ENCODE measurements at places on chromosomes 5 and 9.

DNA sequence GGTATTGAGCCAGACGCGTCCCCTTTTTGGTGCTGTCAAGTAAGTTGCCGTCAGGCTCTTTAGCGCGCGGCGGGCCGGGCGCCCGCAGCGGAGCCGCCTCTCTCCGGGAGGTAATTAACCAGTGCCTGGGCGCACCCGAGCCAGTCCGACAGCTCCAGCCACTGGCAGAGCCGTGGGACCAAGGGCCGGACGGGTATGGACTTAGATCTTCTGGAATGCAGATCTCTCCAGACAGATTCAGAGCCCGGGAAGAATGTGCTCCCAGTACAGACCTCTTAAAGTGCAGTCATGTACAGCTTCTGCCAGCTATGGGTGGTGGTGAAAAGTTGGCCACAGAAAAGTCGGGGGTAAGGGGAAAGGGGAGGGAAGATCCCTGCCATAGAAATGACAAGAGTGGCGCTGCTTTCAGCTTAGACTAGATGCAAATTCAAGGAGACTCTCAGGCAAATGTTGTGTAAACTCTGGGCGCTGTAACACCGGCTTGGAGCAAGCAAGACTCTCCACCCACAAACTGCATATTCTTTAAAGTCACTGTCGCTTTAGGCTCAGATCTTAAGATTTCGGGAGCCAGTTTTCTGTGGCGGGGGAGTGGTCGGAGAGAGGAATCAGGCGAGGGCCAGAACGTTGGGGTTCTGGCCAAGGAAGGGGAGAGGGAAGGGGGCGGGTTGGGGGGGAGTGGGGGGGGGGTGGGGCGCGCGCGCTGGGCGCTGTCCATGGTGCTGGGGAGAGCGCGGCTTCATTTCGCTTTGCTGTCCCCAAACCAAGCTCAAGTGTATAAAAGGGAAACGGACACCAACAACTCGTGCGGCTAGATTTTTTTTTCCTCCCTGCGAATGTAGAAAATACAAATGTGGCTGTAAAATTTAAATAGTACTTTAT lies 29.2 kb downstream of the NR2F1 start:
- DNase-seq, result peak; percentile 57

- DNase-seq, result no peak
Observed at GRCh38 chr5:15431923-15432322, 68.1 kb upstream of the FBXL7 start.

GRCh38 chr5:139670369-139671095 lies 22.4 kb downstream of the CXXC5 start:
- DNase-seq, result no peak

GRCh38 chr9:125494653-125494915 lies 212.4 kb downstream of the MAPKAP1 start:
- DNase-seq, result peak; percentile 60

GRCh38 chr5:97107318-97107717 lies 35.1 kb downstream of the LIX1 start:
- no peak for DNase-seq

GRCh38 chr5:79229357-79230174 lies 6.4 kb upstream of the JMY start:
- DNase-seq, result peak; percentile 88

- no peak for DNase-seq
Observed at GRCh38 chr9:113712053-113712452, 164.1 kb upstream of the ZNF618 start.

DNA sequence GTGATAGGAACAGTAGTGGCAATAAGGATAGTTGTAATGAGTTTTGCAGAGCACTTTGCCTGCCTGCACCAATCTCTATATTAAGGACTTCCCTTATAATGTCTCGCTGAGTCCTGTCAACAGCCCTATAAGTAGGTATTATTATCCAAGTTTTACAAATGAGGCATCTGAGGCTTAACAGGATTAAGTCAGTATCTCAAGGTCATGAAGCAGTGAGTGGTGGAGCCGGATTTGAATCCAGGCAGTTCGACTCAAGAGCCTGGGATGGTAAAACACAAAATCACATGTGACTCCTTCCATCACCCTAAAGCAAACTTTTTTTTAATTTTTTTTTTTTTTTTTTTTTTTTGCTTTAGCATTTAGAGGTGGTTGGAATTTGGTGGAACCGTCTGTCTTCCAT lies 59.0 kb upstream of the RARS1 start:
- no peak for DNase-seq

GRCh38 chr5:108941746-108942145 lies 194.0 kb downstream of the FER start:
- no peak for DNase-seq

GRCh38 chr9:79985772-79986171 lies 414.0 kb downstream of the TLE4 start:
- DNase-seq, result no peak

- DNase-seq, result no peak
Observed at GRCh38 chr9:84343111-84343521, 2.6 kb upstream of the SLC28A3 start.

GRCh38 chr9:3865141-3865772 lies 339.5 kb upstream of the RFX3 start:
- peak; percentile 79 for DNase-seq

DNA sequence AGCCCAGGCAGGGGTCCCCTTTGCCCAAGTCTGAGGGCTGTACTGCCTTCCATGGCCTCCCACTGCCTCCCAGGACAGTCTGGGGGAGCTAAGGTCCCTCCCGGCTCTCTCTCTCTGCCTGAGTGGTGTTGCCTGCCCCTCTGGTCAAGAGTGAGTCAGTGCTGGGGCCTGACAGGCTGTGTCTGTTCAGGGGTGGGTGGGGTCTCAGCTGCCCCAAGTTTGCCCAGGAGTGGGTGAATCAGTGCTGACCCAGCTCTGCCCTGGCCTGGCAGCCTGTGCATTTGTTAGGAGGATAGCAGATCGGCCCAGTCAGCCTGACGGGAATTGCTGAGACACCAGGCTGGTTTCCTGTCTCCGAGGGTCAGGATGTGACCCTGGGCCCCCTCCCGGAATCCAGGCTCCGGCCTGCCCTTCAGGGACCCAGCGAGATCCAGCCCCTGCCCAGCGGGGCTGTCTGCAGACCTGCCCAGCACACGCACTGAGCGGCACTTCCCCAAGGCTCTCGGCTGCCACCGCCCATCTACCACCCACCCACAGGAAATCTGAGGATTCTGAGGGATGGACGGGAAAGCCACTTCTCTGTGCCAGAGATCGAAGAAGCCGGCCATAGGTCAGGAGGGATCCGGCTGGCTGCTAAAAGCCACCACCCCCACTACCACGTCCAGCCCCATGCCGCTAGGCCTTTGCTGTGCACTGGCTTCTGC lies 15.9 kb downstream of the ENG start:
- peak; percentile 100 for DNase-seq

DNA sequence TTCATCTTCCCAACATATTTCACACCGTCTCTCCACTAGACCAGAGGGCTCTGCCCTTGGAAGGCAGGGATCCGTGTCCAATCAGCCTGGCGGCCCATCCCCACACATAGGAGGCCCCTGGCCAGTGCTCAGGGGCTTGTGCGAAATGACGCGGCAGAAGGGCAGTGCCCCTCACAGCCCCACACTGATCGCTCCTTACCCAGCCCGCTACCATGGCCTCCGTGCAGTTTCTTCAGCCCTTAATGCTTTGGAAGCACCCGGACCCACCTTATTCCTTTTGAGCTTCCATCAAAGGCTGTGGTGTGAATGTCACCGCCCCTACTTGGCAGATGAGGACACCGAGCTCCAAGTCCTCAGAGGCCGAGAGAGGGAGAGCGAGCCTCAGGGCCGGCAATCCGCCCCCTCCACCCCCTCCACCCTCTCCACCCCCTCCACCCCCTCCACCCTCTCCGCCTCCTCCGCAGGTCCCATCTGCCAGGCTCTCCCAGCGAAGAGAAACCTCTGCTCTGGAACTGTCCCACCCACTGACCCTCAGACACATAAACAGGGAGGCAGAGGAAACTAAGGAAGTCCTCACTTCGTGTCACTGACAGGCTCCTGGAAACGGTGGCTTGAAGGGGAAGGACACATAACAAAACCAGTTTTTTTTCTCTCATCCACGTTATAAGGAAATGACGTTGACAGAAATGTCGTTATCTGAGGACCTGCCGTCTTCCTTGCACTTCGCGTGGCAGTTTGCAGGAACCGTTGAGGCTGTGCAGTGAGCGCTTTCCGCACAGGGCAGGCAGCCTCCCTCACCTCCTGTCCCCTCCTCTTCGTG lies 13.9 kb downstream of the QSOX2 start:
- DNase-seq, result no peak

- no peak for DNase-seq
Observed at GRCh38 chr5:55146080-55146479, 13.9 kb upstream of the GPX8 start.

DNA sequence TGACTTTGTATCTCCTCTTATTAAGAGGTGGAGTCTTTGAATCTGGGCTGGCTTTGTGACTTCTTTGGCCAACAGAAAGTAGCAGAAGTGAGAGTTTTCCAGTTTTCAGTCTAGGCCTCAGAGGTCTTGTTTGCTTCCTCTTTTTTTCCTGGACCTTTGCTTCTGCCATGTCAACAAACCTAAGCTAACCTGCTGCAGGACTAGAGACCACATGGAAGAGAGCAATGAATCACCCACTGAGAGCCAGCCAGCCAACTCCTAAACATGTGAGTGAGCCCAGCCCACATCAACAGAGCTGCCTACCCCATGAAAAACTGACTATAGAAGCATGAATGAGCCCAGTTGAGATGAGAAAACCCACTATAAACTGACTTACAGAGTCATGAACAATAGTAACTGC lies 29.9 kb downstream of the MRPL22 start:
- peak; percentile 7 for DNase-seq

DNA sequence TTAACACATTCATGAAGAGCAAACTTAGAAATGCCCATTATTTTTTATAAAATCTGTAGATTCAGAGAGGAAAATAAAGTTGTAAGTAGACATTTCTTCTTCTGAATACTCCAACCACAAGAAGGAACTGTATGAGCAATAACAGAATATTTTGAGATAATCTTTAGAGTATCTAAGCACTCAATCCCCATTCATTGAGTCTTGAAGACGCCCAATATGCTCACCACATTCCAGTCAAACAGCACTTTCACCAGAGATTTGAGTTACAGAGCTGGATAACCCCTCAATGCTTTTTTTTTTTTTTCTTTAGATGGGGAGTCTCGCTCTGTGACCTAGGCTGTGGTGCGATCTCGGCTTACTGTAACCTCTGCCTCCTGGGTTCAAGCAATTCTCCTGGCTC lies 14.7 kb upstream of the RIC1 start:
- no peak for DNase-seq

DNA sequence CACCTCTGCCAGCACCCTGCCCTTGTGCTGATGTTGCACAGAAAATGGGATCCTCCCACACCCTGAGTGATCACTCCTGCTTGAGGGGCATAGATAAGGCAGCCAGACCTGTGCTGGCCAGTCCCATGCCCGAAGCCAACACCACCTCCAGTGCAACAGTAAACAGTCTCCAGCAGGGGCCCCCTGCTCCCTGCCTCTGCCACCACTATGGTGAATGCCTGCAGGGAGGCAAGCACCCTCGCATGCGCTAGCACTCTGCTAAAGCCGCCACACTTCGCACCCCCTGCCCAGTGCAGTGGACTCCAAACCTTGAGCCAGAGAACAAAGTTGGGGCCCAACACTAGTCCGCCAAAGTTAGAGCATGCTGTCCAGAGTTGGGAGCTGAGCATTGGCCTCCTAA lies 118.7 kb downstream of the PJA2 start:
- no peak for DNase-seq

GRCh38 chr5:112419164-112419985 lies at the start of gene EPB41L4A:
Gene EPB41L4A (minus strand): TSS chr5:112419277. CDS start chr5:112419039, 238 bp downstream.
- peak; percentile 10 for DNase-seq

DNA sequence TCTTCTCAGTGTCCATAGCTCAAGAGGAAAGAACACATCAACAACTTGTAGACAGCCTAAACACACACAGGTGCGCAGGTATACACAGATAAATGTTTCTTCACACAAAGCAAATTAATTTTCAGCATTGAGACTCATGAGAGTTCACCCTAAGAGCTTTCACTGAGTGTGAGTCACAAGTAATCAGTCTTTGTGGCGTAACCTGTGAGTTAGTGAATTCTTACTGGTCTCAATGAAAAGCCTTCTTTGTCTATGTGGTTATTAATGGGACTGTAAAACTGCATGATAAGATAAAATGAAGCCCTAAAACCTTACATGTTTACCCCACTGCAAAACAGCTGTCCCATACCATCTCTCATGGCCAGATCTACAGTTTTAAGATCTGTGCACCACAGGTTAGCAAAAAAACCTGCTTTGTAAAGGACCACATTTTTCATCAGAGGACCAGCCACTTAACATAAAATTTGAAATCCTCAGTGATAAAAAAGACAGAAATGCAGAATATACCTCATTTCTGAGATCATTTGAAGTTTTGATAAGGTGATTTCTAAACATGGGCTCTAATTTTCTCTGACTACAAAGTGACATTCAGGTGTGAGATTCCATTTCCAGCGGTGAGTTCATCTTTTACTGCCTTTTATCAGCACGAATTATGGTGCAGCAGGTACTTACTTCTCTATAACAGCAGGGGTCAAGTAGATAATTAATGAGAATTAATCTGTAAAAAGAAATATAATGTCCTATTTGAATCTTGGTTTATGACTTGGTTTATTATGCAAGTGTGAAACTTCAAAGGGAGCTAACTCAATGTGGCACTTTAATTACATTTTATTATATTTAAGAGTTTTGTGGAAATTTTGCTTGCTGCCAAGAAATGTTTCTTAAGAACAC lies 335.7 kb upstream of the PIK3R1 start:
- DNase-seq, result peak; percentile 30

DNA sequence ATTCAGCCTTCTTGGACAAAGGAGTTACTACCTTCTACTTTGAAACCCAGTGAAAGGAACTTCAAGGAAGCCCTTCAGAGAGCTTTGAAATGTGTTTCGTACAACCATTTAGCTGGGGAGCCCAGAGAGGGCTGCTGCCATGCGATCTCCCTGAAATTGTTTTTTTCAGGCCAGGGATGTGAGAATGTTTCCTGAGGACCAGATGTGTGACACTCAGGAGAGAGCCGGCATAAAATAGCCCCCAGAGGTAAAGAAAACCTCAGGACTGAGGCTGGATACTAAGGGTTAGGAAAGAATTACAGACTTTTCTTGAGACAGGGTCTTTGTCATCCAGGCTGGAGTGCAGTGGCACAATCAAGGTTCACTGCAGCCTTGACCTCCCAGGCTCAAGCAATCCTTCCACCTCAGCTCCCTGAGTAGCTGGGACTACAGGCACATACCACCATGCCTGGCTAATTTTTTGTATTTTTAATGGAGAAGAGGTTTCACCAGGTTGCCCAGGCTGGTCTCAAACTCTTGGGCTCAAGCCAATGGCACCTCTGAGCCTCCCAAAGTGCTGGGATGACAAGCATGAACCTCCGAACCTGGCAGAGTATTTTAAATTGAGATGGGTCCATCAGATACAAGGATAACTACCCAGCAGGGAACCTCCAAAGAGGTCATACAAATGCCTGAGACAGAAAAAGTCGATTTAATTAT lies 8.4 kb downstream of the RPL37 start:
- no peak for DNase-seq

All from foreskin fibroblast (primary cell).